ENCODE measurements at places on chromosomes 7 and 10.

DNA sequence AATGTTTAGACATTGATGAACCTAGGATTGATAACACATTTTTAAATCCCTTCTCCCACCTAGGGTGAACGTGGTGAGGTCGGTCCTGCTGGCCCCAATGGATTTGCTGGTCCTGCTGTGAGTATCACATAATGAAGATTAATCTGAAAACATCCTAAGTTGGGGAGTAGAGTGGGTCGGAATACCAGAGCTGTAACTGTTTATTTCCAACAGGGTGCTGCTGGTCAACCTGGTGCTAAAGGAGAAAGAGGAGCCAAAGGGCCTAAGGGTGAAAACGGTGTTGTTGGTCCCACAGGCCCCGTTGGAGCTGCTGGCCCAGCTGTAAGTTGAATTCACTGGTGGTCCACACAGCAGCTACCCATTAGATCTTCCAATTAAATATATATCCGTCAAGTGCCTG, 25.6 kb downstream of the COL1A2 start:
- DNase-seq: no peak

- no peak for DNase-seq
These were observed 69.4 kb upstream of the HECTD2 start for GRCh38 chr10:91340613-91341362.

DNA sequence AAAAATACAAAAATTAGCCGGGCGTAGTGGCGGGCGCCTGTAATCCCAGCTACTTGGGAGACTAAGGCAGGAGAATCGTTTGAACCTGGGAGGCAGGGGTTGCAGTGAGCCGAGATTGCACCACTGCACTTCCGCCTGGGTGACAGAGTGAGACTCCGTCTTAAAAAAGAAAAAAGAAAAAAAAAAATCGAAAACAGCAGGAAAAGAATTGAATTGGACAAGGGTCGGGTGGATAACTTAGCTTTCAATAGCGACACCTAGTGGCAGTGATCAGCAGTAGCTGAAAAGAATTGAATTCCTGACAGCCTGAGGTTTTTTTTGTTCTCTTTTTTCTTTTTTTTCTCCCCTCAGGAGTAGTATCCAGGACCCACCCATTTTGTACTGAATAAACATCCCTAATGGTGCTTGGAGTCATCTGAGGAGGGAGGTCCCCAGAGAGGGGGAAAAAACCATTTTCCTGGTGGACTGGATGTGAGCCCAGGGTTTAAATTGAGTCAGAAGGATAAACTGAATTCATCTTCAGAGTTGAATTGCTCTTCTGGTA, 55.1 kb downstream of the CYCS start:
- peak; percentile 65 for DNase-seq

DNA sequence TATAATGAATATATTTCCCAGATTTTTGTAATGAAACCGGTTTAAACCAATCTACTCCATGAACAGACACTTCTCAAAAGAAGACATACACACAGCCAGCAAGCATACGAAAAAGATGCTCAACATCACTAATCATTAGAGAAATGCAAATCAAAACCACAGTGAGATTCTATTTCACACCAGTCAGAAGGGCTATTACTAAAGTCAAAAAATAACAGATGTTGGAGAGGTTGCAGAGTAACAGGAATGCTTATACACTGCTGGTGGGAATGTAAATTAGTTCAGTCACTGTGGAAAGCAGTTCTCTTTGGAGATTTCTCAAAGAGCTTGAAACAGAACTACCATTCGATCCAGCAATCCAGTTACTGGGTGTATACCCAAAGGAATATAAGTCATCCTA, 240.7 kb downstream of the TSPAN12 start:
- DNase-seq: no peak

GRCh38 chr7:106243893-106244292, 40.9 kb downstream of the NAMPT start:
- no peak for DNase-seq

Data from neuronal stem cell (in vitro differentiated cells).